ENCODE measurements at places on chromosomes 1 and 21.

DNA sequence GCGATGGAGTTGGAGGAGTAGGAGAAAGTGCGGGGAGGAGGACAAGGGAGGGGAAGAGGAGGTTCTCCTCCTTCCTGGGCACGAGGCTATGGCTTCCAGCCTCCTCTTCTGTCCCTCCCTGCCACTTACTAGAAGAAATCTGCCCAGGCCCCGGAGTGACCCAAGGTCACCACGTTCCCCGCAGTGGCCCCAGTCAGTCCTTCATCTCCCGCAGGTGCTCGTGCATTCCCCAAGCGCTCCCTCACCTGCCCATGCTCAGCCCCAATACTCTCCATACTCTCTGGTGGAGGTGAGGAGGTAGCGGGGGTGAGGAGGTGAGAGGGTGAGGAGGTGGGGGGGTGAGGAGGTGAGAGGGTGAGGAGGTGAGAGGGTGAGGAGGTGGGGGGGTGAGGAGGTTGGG, 85.4 kb downstream of the CCDC185 start:
- DNase-seq: no peak

GRCh38 chr1:160748878-160749269, 9.8 kb downstream of the SLAMF7 start:
- DNase-seq: no peak

- DNase-seq: no peak
Measured at GRCh38 chr21:44585892-44586291, 5.5 kb upstream of the KRTAP10-5 start.

GRCh38 chr1:179549368-179549700, 26.4 kb downstream of the NPHS2 start:
- DNase-seq: no peak

DNA sequence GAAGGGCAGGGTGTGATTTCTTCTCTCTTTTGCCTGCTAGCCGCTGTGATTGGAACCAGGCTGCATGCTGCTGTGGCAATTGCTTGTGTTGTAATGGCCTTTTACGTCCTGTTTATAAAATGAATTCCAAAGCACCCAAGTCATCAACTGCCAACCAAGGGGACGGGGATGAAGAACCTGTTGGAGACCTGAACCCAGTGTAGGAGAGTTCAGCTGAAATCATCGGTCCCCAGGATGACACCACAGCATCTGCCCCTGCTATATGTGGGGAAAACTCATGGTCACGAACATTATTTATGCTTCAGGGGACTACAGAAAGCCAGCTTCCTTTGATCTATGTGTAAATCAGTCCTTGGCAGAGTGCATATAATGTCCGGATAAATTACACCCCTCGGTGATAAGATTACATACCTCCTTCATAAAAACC, 3.8 kb downstream of the TMEM167B start:
- no peak for DNase-seq

DNA sequence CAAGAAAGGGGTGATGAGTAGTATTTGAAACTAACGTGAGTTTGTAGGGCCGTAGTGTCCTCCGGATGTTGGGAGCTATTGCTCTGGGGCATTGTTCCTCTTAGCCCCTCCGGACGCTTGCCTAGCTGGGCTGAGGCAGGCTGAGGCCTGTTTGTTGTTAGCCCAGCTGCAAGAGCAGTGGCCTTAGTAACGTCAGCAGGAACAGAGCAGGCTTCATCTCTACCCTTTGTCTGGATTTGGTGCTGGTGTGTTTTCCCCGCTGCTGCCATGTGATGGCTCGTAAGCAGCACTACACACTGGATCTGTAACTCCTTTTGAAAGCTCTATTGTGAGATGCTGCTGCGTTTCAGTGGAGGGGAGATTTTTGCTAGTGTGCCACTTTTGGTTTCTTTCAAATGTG, 57.6 kb downstream of the DNM3 start:
- no peak for DNase-seq

GRCh38 chr1:198630863-198631262, 8.0 kb upstream of the PTPRC start:
- no peak for DNase-seq

GRCh38 chr1:183635099-183635605, 431 bp downstream of the ARPC5 start:
- peak; percentile 39 for DNase-seq
